ENCODE measurements at places on chromosomes 4 and X.
A peak's percentile ranks its signal among the peaks of the same experiment; 100 is the strongest.

DNA sequence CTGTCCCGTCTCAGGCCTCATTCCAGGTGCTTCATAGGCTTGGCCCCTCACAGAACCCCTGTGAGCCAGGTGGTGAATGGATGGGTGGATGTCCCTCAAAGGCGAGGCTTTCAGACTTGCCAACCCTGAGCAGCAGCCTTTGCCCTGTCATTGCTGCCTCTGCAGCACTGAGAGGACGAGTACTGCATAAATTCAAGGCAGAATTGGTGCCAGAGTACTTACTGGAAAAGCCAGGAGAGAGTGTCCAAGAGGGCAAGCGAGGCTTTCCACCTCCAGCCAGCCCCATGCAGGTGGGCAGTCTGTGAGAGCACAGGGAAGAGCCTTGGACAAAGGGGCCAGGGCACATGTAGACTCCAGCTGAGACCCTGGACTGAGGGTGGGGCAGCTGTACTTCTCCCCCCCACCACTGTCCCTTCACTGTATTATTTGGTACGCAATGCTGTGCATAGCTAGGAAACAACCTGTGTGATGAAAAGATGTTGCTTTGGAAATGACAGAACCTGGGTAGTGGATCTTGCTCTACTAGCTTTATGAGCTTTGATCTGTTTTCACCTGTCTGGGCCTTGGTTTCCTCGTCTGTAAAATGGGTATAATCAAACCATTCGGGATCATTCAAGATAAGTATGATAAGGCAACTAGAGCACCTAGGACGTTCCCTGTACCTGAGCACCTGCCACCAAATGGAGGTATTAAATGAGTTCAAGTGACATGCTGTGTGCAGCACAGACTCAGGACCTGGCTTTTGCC lies 224.9 kb upstream of the PSAPL1 start:
- DNase-seq, result no peak

DNA sequence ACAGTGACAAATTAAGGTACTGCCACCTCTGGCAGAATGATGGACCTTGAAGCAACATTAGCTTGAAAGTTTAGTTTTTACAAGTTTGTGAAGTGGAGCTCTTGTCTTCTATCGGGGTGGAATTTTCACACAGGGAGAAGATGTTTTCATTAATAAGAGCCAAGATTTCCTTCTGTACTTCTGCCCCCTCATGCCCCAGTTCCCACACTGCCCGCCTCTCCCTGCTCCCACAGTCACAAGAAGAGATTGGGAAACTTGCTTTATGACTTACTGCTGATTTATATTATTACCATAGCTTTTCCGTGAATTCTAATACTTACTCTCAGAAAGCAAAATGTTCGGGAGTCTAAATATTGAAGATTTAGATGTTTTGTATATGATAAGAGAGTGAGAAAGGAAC lies 539.8 kb upstream of the ARX start:
- DNase-seq, result no peak

- no peak for DNase-seq
Observed at GRCh38 chr4:853416-853781, 27.5 kb upstream of the CPLX1 start.

- DNase-seq, result peak; percentile 38
Observed at GRCh38 chrX:39767446-39767845, 330.3 kb downstream of the BCOR start.

- DNase-seq, result peak; percentile 83
Observed at GRCh38 chrX:45472968-45473367, 272.3 kb upstream of the DIPK2B start.

DNA sequence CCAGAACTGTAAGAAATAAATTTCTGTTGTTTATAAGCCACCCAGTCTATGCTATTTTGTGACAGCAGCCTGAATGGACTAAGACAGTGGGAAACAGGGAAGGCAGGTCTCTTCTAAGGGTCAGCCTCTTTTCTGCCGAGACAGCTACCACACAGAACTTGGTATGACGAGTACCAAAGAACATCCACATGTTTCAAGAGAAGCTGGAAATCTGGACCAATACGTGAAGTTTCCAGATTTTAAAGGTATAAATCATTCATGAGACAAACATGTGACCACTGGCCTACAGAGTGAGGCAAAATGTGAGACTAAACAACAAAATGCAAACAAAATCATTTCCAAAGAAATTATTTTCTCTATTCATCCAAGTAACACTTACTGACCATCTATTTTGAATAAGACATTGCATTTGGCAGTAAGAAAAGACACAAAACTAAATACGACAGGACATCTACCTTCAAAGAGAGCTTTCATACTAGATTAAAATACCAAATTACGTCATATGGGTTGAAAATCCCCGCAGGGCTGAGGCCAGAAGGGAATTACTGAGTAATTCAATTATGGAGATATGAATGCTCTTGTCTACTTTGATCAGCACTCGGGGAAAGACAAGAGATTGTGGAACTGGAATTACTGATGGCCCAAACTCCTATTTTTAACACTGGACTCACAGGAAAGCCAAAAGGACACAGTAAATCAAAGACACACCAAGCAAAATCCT lies 7.2 kb downstream of the SCARB2 start:
- peak; percentile 61 for DNase-seq

- peak; percentile 75 for DNase-seq
Observed at GRCh38 chrX:38220024-38220414, 652 bp downstream of the SRPX start.

DNA sequence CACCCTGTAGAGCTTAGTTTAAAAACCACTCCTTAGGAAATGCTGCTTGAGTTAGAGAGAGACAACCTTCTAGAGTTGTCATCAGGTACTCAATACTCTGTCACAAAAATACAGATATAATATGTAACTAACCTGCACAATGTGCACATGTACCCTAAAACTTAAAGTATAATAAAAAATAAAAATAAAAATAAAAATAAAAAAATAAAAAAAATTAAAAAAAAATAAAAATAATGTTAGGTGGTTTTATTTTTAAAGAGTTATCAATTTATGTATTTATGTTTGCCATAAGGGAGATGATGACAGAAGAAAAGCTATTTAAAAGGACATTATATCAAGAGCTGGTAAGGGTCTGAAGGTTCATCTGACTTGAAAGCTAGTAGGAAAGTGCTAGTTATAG lies 397.9 kb downstream of the TMA16 start:
- DNase-seq, result no peak

GRCh38 chr4:143338313-143338712 lies 1.6 kb downstream of the GAB1 start:
- no peak for DNase-seq

- peak; percentile 74 for DNase-seq
Observed at GRCh38 chr4:140856621-140857062, 100.5 kb upstream of the TBC1D9 start.

GRCh38 chr4:88964450-88964849 lies 92.5 kb downstream of the FAM13A start:
- peak; percentile 80 for DNase-seq

GRCh38 chr4:2402048-2402842 lies 16.2 kb downstream of the ZFYVE28 start:
- no peak for DNase-seq

DNA sequence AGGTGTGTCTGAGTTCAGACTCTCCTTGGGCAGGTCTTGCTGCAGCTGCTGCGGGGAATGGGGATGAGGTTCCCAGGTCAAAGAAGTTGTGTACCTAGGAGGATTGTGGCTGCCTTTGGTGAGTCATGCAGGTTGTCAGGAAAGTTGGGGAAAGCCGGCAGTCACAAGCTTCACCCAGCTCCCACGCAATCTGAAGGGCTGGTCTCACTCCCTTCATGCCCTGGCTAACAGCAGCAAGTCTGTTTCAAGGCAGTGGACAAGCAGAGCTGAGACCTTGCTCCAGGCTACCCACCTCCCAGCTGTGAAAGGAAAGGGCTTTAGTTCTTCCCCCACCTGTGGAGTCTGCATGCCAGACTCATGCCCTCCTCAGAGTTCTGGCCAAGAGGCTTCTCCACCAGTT lies 287.2 kb downstream of the DTHD1 start:
- DNase-seq, result no peak

DNA sequence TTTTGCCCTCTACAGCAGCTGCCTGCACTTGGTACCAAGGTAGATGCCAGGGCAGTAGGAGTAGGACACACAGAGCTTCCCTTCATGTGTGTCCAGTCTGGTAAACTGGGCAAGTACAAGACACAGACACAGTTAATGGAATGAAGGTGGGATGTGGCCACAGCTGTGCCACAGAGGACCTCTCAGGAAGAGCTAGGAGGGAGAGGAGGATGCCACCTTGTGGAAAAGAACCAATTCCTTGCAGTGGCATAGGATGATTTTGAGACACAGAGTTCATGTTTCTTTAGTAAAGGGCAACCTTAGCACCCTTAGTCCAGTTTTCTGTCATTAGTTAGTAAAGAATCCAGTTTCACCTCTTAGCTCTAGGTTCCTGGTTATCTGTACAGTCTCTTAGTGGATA lies 36.3 kb upstream of the TBC1D14 start:
- DNase-seq, result peak; percentile 29

DNA sequence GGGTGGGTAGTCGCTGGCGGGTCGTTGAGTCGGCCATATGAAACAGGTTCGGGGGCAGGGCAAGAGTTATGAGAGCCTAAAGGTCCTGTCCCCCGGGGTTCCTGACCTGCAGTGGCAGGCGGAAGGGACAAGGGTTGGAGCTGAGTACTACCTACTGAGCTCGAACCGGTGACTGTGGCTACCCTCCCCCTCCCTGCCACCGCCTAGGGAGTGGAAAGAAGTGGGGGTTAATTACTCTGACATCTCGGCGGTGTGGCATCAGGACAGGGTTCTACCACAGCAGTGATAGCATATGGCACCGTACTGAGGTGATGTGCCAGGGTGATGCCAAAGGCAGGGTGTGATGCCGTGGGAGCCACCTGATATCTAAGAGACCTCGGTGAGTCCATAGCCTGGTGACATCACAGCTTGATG lies 307 bp downstream of the ATG4A start:
- no peak for DNase-seq
